HFFc6 (cell line): ENCODE measurements at places on chromosomes 13 and 19.

DNA sequence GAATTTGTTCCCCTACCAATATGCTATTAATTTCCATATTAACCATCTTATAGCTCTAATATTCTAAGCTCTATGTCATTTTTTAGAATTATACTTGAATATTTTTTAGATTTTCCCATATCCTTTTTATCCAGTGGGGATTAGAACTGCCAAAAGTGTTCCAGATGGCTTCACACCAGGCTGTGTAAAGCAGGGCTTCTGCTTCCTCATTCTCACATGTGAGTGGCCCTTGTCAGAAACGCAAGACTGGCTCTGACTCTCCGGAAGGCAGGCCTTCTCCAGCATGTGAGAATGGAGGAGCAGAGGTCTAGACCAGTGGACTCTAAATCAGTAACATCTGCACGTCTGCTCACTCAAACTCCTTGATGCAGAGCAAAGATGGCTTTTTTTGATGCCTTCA, 650.1 kb downstream of the FGF9 start:
- no peak overlapping the region for H3K4me3 ChIP-seq
- no peak overlapping the region for H3K27ac ChIP-seq
- no peak for DNase-seq
- H3K36me3 ChIP-seq, result peaks cover 11% of the 10 kb centered on the region
- H3K27me3 ChIP-seq, result no peaks in the 10 kb centered on the region

GRCh38 chr13:36912369-36912768, 7.7 kb downstream of the SMAD9 start:
- peaks cover 5% of the 10 kb centered on the region for H3K36me3 ChIP-seq
- no peak for DNase-seq
- no peaks in the 10 kb centered on the region for H3K27me3 ChIP-seq

- H3K27ac ChIP-seq, result no peak overlapping the region
- no peak for DNase-seq
- no peak overlapping the region for H3K4me3 ChIP-seq
- peaks cover 4% of the 10 kb centered on the region; the same call in 1 of the 2 replicates for H3K27me3 ChIP-seq
- H3K36me3 ChIP-seq, result no peaks in the 10 kb centered on the region
Observed at GRCh38 chr19:29548483-29549085, 22.8 kb downstream of the VSTM2B start.

GRCh38 chr19:35084509-35084762, 31.2 kb upstream of the FXYD3 start:
- H3K4me3 ChIP-seq, result no peak overlapping the region
- no peak for DNase-seq
- no peak overlapping the region for H3K27ac ChIP-seq
- H3K27me3 ChIP-seq, result peaks cover 1% of the 10 kb centered on the region

DNA sequence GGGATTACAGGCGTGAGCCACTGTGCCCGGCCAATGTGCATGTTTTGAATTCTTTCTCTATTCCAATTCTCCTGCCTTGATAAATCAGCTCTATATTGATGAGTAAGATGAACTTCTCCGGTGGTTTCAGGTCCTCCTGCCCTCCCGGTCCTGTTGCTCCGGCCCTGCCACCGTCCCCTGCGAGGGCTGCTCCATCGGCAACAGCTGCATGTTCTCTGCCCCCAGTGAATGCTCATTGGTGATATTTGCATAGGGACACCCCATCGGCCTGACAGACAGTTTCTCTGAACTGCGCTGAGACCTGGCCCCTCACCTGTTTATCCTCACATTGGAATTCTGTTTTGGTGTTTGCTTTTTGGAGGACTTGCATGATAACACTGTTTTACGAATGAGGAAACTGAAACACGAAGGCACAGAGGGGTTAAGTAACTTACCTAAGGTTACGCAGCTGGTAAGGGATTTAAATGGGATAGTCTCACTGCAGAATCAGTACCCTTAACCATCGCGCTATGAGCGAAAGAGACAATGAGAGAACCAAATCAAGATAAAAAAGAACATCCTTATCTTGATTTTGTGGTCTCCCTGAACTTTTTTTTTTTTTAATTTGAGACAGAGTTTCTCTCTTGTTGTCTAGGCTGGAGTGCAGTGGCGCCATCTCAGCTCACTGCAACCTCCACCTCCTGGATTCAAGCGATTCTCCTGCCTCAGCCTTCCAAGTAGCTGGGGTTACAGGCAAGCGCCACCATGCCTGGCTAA, 32.2 kb downstream of the ZNF557 start:
- H3K4me1 ChIP-seq, result peaks cover 14% of the 10 kb centered on the region
- H3K27me3 ChIP-seq, result peaks cover 4% of the 10 kb centered on the region
- peaks cover 13% of the 10 kb centered on the region; the same call in 1 of the 2 replicates for H3K36me3 ChIP-seq
- no peak for DNase-seq
- H3K4me3 ChIP-seq, result no peak overlapping the region
- no peak overlapping the region for H3K27ac ChIP-seq

- H3K4me3 ChIP-seq, result no peak overlapping the region
- DNase-seq, result peak; percentile 11
- H3K4me1 ChIP-seq, result peaks cover 10% of the 10 kb centered on the region
- H3K27me3 ChIP-seq, result no peaks in the 10 kb centered on the region
- H3K27ac ChIP-seq, result 0 out of 2 replicates have a peak overlapping the region, but pooled peaks have one; percentile 32
Observed at GRCh38 chr13:64428196-64428595, 2801.9 kb downstream of the PCDH9 start.

DNA sequence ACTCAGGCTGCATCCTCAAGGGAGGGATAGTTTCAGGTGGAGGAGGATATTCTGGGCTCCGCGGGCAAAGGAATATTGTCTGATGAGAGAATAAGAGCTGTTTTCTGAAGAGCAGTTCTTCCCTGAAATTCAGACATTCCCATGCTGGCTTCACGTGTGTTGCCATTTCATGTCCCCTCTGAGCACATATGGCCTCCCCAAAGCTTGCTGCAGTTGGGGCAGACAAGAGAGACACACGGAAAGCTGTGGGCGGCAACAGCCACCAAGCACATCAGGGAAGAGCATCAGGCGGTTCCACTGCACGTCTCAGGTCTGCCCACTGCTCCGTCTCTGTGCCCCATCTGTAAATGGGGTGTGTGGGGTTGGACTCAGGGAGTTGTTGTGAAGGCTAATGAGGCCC, 247.5 kb upstream of the TSHZ3 start:
- no peak for DNase-seq
- no peaks in the 10 kb centered on the region for H3K36me3 ChIP-seq
- H3K27me3 ChIP-seq, result peaks cover 2% of the 10 kb centered on the region; the same call in 1 of the 2 replicates
- H3K4me1 ChIP-seq, result no peaks in the 10 kb centered on the region

- no peak overlapping the region for H3K27ac ChIP-seq
- no peaks in the 10 kb centered on the region; the same call in 1 of the 2 replicates for H3K27me3 ChIP-seq
- peaks cover 33% of the 10 kb centered on the region for H3K4me1 ChIP-seq
- H3K4me3 ChIP-seq, result no peak overlapping the region
- no peak for DNase-seq
Observed at GRCh38 chr13:105329359-105329758, 1206.1 kb downstream of the EFNB2 start.

DNA sequence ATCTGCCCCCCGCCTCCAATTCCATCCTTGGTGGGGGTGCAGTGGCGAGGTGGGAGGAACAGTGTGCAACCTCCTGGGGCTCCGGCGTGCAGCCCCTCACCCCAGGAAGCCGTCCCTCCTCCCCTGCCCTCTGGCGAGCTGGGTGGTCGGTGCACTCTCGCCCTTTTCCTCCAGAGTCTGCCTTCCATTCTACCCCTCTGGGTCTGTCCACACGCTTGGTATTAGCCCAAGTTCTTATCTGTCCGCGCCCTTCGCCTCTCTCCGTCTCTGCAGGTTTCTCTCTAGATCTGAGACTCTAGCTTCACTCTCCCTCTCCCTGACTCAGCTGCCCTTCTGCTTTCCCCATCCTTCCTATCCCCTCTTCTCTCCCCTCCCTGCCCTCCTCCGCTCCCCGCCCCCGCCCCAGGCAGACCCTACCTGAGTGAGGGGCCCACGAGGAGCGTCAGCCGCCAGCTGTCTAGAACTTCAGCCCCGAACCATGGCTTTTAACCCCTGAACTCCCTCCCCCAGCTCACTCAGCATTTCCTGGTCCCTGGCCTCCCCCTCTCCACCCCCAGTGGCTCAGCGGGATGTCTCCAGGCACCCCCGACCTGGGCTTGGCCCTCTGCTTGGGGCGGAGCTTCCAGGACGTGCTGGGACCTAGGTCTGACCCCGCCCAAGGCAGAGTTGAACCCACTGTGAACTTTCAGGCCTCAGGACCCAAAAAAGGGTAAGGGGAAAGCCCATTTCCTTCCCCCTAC, 499 bp upstream of the KLK13 start:
- H3K27me3 ChIP-seq, result peaks cover 7% of the 10 kb centered on the region
- H3K36me3 ChIP-seq, result peaks cover 5% of the 10 kb centered on the region; the same call in 1 of the 2 replicates
- H3K4me1 ChIP-seq, result no peaks in the 10 kb centered on the region
- no peak overlapping the region for H3K4me3 ChIP-seq
- H3K27ac ChIP-seq, result no peak overlapping the region

DNA sequence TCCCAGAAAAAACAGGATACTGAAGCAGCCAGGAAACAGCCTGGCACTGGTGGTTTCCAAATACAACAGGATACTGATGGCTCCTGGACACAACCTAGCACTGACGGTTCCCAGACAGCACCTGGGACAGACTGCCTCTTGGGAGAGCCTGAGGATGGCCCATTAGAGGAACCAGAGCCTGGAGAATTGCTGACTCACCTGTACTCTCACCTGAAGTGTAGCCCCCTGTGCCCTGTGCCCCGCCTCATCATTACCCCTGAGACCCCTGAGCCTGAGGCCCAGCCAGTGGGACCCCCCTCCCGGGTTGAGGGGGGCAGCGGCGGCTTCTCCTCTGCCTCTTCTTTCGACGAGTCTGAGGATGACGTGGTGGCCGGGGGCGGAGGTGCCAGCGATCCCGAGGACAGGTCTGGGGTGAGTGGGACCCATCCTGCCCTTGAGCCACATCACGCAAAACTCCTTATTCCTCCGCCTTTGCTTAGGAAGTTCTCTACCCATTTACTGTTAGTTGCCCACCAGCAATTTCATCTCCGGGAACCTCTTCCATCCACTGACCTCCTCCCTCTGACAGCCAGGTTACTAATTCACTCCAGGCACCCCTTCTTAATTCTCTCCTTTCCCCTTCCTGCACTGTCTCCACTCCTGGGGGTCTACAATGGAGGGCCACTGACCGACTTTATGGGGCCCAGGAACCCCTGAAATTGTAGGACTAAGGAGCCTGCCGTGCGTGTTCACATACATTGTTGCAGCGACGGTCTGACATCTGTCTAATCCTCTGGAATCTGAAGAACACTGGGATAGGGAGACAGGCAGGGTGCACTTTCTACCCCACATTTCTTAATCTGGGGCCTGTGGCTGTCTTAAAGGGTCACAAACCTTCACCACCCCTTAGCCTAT, 1.2 kb downstream of the ITPKC start:
- DNase-seq, result no peak
- H3K36me3 ChIP-seq, result peaks cover 17% of the 10 kb centered on the region; the same call in 1 of the 2 replicates
- peak overlapping the region; percentile 94 for H3K27ac ChIP-seq
- H3K27me3 ChIP-seq, result peaks cover 3% of the 10 kb centered on the region

- no peak overlapping the region for H3K4me3 ChIP-seq
- H3K27me3 ChIP-seq, result no peaks in the 10 kb centered on the region; the same call in 1 of the 2 replicates
- DNase-seq, result no peak
- H3K36me3 ChIP-seq, result no peaks in the 10 kb centered on the region
- H3K27ac ChIP-seq, result no peak overlapping the region
Observed at GRCh38 chr13:109933476-109933875, 147.1 kb upstream of the IRS2 start.

DNA sequence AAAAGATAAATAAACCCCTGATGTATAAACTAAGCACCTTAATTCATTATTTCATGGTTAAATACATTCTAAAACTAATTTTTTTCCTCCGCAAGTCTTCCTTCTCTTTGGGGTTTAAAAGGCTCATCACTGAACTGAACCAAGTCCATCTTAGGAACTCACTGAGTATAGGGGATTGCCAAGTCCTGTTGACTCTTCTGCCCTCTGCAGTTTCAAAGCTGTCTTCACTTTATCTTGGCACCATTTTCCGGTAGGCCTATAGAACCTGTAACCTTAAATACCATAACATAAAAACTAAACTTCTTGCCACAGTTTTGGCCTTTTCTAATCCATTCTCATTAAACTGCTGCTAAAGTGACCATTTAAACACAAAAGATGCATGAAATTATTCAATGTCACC, 66.5 kb upstream of the USPL1 start:
- H3K36me3 ChIP-seq, result no peaks in the 10 kb centered on the region
- peak; percentile 47 for DNase-seq
- no peak overlapping the region for H3K27ac ChIP-seq
- H3K4me1 ChIP-seq, result 0 out of 2 replicates have a peak, but pooled peaks cover 6% of the 10 kb centered on the region
- no peak overlapping the region for H3K4me3 ChIP-seq
- no peaks in the 10 kb centered on the region for H3K27me3 ChIP-seq

- H3K27me3 ChIP-seq, result peaks cover 4% of the 10 kb centered on the region
- H3K36me3 ChIP-seq, result no peaks in the 10 kb centered on the region
- no peak for DNase-seq
Observed at GRCh38 chr13:30898070-30898469, 8.0 kb upstream of the MEDAG start.

- no peak for DNase-seq
- H3K4me3 ChIP-seq, result peak overlapping the region; percentile 88
- no peaks in the 10 kb centered on the region for H3K4me1 ChIP-seq
- H3K27me3 ChIP-seq, result peaks cover 2% of the 10 kb centered on the region
- no peak overlapping the region for H3K27ac ChIP-seq
Observed at GRCh38 chr19:2820112-2820702, 539 bp downstream of the ZNF554 start.

DNA sequence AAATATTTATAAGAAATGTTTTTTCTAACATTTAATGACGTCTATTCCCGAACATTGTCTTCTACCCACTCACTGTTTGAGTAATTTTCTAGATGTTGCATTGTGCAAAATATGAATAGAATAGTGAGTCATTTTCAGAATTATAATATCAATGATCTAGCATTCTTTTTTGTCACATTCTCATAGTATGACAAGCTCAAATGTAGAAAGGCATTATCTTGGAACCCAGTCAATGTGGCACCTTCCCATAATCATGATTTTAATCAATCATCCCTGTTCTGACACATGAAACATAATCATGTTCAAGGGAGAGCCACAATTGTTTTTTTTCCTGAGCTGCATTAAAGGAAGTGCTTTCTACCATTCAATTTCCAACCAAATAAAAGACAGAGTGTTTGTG, 265.8 kb downstream of the OXGR1 start:
- H3K4me1 ChIP-seq, result no peaks in the 10 kb centered on the region
- no peak for DNase-seq
- H3K27ac ChIP-seq, result no peak overlapping the region
- H3K36me3 ChIP-seq, result no peaks in the 10 kb centered on the region
- H3K4me3 ChIP-seq, result no peak overlapping the region

DNA sequence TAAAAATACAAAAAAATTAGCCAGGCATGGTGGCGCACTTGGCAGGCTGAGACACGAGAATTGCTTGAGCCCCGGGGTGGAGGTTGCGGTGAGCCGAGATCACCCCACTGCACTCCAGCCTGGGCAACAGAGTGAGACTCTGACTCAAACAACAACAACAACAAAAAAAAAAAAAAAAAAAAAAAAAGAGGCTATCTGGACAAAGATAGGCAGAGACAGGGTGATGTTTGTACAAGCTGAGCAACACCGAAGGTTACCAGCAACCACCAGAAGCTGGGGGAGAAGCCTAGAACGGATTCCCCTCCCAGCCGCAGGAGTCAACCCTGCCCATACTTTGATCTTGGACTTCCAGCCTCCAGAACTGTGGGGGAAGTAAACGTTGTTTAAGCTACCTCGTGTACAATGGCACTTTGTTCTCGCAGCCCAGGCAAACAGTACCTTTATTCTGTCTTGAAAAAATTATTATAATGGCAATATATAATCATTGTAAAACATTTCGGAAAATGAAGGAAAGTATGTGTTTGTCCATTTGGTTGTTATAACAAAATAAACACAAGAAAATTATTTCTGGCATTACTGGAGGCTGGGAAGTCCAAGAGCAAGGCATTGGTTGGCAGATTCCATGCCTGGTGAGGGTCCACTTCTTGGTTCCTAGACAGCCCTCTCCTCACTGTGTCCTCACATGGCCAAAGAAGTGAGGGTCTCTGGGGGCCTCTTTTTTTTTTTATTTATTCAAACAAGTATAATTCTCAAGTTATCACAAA, 39.8 kb upstream of the LATS2 start:
- H3K4me3 ChIP-seq, result no peak overlapping the region
- no peaks in the 10 kb centered on the region for H3K27me3 ChIP-seq
- H3K27ac ChIP-seq, result no peak overlapping the region
- peaks cover 16% of the 10 kb centered on the region for H3K4me1 ChIP-seq
